Fibroblast of skin of abdomen (primary cell): ENCODE measurements at places on chromosomes 3 and 15.

- DNase-seq = no peak
Measured at GRCh38 chr3:36635731-36636130, 128.6 kb downstream of the DCLK3 start.

DNA sequence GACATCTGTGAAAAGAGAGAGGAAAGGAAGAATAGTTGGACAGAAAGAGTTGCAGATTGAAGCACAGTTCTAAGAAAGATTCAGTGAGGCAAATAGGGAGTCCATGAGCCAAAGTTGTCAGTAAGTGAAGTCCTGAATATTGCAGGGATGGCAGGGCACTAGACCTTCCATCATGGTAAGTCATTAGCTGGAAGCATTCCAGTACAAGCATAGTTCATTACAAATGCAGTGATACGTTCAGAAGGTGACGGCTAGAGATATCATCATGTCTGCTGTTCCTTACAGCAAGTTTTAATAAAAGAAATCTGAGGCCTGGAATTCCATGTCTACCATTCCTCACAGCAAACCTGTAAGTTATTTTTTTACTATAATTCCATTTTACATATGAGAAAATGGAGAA, 720.1 kb downstream of the GBE1 start:
- no peak for DNase-seq

DNA sequence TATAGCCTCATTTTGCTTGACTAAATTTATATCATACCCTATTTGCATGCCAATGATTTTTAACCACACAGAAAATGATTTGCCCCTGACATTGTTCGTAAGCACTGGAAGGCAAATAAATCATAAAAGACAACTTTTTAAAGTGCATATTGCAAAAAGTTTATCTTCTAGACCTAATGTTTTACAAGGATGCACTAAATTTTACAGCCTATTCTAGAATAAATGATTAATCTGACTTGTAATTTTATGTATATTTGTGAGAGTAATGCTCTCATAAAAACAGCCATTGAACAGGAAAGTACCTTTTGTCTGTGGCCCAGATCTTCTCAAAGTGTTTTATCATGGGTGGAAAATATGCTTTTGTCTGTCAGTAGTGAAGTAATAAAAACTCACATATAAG, 546.6 kb downstream of the EPHA3 start:
- DNase-seq = no peak

DNA sequence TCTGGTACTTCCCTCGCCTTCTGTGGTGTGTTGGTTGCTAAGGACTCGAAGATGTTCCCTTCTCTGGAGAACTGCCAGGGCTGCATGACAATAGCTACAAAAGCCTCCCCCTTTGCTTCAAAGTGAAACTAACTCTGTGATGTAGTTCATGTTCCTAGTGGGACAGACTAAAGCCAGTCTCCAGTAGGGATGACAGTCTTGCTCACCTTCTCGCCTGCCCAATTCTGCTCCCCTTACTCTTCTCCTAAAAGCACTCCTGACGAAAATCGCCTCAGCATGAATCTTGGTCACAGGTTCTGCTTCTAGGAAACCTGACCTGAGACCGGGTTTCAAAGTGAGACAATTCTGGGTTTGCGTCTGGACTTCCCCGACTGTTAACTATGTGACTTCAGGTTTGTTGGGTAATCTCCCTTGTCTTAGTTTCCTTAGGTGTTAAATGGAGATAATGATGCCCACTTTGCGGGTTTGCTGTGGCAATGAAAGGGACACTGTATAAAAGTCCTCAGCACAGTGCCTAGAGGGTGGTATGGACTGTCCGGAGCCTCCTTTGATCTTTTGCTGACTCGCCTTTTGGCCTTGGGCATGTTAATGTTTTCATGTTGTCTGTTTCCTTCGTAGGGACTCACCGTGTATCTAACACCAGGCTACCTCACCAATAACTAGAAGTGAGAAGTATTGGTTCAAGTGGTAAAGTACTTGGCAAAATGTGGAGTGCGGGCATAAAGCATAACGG, 24.9 kb upstream of the THRB start:
- DNase-seq = peak; percentile 13
